Body of pancreas (tissue), 4 donors: ENCODE measurements at places on chromosomes 2 and 18. TPM values are rescaled to one million over a fixed set of nuclear protein-coding genes. Genes with fewer than 3 reads are reported as not detected.

DNA sequence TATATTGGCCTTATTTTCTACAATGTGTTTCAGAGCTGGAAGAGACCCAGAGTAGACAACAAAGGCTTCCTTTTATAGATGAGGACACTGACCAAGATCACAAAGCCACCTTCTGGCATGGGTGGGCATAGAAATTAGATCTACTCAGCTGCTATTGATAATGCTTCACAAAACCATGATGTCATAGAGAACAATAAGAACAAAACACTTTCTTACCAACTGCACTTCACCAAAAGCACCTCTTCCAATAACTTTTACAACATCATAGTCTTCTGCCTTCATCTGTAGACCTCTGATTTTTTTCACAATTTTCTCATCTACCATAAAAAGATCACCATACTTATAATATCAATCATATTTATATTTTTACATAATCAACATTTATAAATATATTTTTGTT is 58.1 kb downstream of the ROCK2 start:
- DNase-seq: no peak

DNA sequence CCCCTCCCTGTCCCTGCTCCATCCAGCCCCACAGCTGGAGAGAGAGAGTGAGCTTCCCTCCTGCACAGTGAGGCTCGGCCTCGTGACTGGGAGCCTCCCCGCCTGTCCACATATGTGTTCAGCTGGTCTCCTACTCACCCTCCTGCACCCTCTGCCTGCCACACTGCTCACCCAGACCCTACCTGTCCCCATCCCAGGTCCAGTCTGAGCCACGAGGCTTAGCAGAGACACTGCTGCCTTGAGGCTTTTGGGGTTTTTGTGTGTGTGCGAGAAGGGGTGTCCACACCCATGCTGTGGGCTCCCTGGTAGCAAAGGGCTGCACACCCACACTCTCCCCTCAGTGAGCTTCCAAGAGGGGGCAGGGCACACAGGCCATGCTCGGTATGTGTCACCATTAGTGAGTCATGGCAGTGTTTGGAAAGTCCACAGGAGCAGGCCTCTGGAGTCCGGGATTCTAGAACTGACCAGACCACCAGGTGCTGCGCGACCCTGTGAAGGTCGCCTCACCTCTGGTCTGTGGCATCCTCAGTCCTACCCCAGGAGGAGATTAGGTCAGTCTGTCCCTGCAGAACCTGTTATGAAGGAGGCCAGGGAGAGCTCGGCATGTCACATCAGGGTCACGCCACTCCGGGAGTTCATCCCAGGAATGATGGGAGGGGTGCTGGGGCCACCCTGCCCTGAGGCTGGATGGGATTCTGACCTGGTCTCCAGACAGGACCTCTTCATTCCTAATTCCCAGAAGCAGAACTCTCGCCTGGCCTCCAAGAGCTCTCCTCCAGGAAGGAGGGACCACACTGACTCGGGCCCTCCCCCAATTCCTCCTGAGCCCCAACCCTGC is 39.9 kb upstream of the SMAD7 start:
- peak; percentile 20 for DNase-seq

DNA sequence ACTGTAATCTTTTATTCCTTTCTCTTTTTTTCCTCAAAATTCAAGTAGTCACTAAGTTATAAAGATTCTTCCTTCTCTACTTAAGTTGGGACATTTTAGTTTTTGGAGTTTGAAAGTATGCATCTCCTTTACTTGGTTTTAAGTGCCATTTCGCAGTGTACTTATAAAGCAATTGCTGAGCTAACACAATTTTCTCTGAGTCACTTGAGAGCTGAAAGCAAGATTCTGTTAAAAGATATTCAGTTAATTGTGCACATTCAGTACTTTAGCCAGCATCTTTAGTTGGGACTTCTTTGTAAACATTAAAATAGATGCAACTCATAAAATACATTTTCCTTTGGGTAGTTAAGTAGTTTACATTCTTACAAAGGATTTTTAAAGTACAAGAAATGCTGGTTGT is 136.0 kb downstream of the GFPT1 start:
- DNase-seq: no peak

UGT1A3 gene
- not detected for total RNA-seq

DNA sequence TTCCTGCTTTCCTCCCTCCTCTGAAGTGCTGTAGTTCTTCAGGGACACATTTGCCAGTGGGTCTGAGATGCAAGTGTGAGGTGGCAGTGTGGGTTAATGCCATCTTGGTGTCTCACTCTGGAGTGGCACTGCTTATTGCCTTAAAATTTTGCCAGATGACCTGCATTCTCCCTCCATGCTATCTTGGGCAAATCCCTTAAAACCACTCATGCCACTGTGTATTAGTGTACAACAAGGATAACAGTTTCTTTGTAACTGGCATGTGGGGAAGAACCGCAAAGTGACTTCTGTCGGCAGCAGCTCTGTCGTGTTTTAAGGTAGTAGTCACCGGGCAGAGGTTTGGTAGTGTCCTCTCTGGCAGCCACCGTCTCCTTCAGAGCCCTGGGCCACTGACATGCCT is 124.2 kb downstream of the NEDD4L start:
- DNase-seq: no peak

ANKAR gene
- total RNA-seq: 14.3 TPM

KLHL41 gene
- 1.3 TPM for total RNA-seq

GALNT3 gene
- total RNA-seq: 64.9 TPM

GRCh38 chr2:153232464-153232863 is 246.1 kb downstream of the RPRM start:
- no peak for DNase-seq

GRCh38 chr2:202426751-202427150 is 50.6 kb downstream of the BMPR2 start:
- no peak for DNase-seq

CPS1 gene
- 4.9 TPM for total RNA-seq

CNTNAP5 gene
- 0.33 TPM for total RNA-seq

SPP2 gene
- not detected for total RNA-seq

PLB1 gene
- total RNA-seq: 12.9 TPM

KCNJ13 gene
- total RNA-seq: not detected
